ENCODE measurements at places on chromosomes 3 and 15.
A peak's percentile ranks its signal among the peaks of the same experiment; 100 is the strongest.

DNA sequence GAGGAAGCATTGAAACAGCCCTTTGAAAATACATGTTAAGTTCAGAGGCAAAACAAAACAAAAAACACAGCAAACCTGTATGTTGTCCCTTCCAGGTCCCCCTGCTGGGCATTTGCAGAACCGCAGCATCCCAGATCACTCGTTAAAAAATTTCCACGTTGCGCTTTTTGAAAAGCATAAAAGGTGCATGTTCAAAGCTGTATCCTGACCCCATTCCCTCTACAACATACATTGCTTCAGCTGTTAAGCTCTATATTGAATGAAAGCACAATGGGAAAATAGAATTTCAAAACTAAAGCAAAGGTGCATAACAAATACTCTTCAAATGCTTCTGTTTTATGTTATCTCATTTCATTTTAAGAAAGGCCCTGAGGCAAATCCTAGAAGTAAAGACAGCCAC lies 328.3 kb downstream of the THSD4 start:
- DNase-seq, result no peak

- no peak for DNase-seq
Measured at GRCh38 chr3:32414522-32415202, 23.0 kb downstream of the CMTM7 start.

- DNase-seq, result no peak
Measured at GRCh38 chr15:68589783-68590710, 11.3 kb downstream of the CORO2B start.

DNA sequence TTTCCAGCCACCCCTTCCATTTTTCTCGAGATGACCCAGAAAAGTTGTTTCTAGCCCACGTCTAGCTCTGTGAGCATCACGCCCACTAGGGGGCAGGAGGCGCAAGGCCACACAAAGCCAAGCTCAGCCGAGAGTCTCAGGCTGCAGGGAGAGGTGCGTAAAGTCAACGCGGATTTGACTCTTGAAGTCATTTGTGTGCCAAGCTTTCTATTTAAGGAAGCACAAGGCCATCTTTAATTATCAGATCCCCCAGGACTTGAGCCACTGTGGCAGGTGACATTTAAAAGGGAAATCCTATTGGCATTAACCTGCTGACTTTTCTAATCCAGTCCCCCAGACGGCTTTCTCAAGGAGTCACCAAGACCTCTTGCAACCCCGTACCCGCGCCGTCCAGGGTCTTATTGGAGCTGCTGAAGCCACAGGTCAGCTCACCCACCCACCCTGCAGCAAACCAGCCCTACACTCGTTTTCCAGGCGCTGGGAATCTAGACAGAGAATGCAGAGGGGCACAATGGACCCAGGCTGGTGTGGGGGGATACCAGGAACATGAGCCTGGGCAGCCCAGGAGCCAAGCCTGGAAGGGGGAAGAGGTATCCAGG lies 62.1 kb downstream of the CAPN7 start:
- DNase-seq, result peak; percentile 75
